Cerebellar nuclear complex (tissue), 1 donor: ENCODE measurements at places on chromosomes 2 and 18.
A peak's percentile ranks its signal among the peaks of the same experiment; 100 is the strongest.

DNA sequence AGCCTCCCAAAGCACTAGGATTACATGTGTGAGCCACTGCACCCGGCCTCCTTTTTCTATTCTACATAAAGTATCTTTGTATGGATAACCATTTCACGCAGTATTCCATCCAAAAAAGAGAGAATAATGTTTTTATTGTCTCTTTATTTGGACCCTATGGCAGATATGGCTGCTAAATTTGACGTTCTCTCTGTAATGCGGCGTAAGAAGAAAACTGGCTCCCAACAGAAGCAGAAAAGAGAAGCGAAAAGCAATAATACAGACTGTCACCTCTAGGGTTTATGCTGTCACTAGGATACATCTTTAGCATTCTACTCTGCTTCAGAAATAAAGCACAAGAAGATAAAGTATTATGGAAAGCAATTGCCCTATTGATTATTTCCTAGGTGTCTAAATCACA, 55.9 kb downstream of the FN1 start:
- DNase-seq: no peak

GRCh38 chr18:67771271-67771670, 254.8 kb upstream of the DSEL start:
- no peak for DNase-seq

- no peak for DNase-seq
Observed at GRCh38 chr2:207219676-207220501, 54.1 kb upstream of the KLF7 start.

- DNase-seq: no peak
Observed at GRCh38 chr2:220310451-220310861, 683.0 kb downstream of the SLC4A3 start.

GRCh38 chr2:90207454-90208058, 1516.1 kb downstream of the RPIA start:
- no peak for DNase-seq

DNA sequence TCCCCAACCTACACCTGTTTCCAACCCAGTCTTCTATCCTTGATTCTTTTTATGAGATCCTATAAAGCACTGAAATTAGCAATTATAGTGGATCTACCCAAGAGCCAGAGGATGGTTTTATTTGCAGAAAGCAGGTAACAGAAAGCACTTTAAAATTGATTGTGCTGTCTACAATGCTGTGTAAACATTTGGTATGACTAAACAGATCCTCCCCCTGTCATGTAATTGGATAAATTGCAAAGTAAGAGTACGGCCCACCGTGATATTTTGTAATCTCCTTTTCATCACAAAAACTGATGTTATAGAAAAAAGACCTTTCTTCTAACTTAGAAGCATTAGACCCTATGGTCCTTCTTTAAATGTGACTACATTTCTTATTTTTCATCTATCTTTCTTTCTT, 11.3 kb upstream of the PPP3R1 start:
- no peak for DNase-seq

GRCh38 chr2:207285473-207285815, 119.7 kb upstream of the KLF7 start:
- no peak for DNase-seq

DNA sequence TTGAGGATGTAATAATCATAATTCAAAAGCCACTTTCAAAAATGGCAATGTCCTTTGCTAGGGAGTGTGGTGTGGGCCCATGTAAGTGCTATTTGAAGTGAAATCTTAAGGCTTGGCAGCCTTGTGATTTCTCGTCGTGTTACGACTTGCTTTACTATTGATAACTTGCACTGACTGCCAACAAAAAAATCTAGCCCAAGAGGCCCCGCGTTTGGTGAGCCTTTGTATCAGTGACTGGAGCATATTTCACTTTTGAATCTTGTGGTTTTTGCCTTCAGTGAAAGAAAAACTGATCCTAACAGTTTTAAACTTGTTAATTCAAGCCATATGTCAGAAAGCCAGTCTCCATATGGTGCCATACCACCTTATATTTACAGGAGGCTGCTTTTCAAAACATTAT, 248.0 kb downstream of the TMEM182 start:
- DNase-seq: no peak

DNA sequence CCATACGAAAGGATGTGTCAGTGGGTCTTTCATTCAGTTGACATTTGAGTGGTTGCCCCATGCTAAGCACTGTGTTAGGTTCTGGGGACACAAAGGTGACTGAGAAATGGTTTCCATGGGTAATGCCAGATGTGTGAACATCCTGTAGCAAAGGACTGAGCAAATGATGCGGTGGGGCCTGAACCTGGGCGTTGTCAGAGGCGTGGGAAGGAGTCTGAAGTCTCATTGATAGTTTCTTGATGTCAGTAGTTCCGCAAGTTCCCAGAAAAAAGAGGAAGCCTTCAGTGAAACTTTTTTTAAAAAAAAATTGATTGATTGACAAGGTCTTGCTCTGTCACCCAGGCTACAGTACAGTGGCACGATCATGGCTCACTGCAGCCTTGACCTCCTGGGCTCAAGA, 56.9 kb downstream of the LIMS1 start:
- no peak for DNase-seq

GRCh38 chr2:31297751-31298150, 63.8 kb downstream of the EHD3 start:
- no peak for DNase-seq

GRCh38 chr2:134276381-134277172, 22.7 kb downstream of the MGAT5 start:
- DNase-seq: no peak

DNA sequence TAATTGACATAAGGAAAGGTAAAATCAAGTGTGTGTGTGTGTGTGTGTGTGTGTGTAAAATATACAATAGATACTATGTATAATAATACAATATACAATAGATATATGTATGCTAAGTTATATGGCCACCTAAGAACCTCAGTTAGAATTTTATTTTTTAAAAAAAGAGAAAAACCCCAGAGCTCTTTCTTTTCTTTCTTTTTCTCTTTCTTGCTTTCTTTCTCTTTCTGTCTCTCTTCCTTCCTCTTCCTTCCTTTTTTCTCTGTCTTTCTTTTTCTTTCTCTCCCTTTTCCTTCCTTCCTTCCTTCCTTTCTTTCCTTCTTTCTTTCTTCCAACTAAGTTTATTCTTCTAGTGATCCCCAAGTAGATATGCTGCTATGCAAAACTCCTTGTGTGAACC, 64.6 kb upstream of the FN1 start:
- no peak for DNase-seq

- DNase-seq: no peak
Observed at GRCh38 chr2:231920366-231920765, 5.8 kb downstream of the NPPC start.

- DNase-seq: no peak
Observed at GRCh38 chr2:71609958-71610357, 156.6 kb downstream of the DYSF start.

DNA sequence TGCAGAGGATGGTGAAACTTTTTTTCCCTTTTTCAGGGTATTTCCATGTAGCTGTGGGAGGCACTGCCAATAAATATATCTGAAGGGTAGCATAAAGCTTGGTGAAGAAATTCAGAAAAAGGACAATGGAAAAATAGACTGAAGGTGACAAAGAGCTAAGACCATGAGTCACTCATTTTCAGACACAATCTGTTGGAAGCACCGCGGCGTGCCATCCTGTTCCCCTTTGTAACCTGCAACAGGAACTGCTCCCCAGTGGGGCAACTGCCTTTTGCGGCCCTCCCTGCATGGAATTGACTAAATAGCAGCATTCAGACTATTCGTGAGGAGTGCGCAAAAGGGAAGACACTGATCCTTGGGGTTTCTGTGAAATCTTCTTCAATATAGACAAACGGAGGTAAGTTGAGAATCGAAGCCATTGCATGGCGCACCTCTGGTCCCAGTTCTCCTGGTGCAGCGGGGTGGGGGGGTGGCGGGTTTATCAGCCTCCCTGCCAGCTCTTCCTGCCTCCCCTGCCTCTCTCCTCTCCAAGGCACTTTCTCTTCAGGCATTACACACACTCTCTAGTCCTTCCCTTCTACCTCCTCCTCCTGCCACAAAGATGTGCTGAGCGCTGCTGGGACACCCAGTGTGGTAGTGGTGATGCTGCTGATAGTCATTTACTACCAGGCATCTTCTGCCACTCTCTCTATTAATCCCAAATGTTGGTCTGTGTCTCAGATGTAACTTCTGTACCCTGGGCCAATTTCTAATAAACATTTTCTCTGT, 126.2 kb upstream of the TMEM200C start:
- DNase-seq: no peak

GRCh38 chr18:23069481-23069880, 65.8 kb upstream of the CABLES1 start:
- DNase-seq: no peak

- no peak for DNase-seq
Observed at GRCh38 chr2:96699021-96699420, 40.8 kb downstream of the LMAN2L start.

DNA sequence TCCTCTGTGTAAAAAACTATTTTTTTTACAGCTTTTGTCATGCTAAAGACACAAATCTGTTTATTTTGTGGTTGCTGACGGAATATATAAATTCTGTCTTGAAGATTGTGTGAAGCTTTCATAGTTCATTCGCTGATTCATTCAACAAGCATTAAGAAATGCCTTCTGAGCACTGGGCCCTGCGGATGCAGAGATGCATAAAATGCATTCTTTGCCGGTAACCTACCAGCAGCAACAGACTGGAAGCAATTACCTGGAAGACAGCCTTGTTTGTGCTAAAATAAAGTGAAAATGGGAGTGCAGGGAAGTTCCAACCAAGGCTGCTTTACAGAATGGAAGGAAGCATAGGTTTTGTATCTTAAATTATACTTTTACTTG, 119.7 kb downstream of the PMAIP1 start:
- DNase-seq: no peak

DNA sequence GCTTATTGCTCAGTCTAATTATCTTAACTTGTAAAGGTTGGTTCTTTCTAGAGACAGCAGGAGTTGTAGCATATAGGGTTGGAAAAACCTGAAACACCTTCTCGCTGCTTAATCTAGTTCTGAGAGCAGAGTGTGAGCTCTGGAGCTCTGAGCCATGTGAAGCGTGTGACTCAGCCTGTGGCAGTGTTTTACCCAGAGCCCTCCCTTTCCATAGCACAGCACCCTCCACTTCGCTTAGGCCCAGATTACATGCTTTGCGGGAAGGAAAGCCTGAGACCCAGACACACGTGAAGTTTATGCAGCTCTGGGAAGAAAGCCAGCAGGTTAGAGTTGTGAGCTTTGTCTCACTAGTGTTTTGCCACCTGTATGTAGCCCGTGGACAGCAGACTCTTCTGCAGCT, 74.5 kb downstream of the INPP4A start:
- no peak for DNase-seq

DNA sequence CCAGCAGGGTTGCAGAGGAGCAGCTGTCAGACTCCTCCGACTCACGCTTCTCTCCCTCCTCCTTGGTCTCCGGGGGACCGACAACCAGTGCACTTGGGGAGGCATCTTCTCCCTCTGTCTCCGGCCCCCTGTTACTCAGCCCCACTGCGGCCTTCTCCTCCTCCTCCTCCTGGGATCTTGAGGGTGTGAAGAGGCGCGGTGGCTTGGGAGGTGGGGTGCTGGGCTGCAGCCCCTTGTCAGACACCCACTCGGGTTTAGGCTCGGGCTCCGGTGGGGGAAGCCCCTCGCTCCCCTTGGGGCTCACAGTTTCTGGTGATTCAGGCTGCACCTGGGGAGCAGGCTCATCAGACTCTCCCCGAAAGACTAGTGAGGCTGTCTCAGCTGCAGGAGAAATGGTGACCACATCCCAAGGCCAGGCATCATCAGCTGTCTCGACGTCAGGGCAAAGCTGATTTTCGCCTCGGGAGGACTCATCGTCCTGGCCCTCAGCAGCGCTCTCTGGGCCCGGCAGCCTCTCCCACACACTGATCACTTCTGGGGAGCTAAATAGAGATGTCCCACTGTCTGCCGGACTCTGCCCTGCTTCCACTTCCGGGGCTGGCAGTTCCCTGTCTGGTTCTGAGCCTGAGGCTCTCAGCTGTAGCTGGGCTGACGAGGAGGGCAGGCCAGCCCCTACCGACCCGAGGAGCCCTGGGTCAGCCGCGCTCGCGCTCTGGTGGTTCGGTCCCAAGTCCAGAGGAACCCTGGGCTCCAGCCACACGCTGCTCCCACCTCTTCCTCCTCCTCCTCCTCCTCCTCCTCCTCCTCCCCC, 9.0 kb upstream of the SFXN5 start:
- no peak for DNase-seq

GRCh38 chr2:236731767-236732580, 162.3 kb downstream of the ACKR3 start:
- peak; percentile 46 for DNase-seq

- no peak for DNase-seq
Observed at GRCh38 chr2:65075176-65075575, 19.0 kb downstream of the CEP68 start.

- DNase-seq: no peak
Observed at GRCh38 chr2:98034745-98035144, 39.0 kb upstream of the TMEM131 start.

- DNase-seq: no peak
Observed at GRCh38 chr2:116706396-116706795, 1108.1 kb upstream of the DDX18 start.

- no peak for DNase-seq
Observed at GRCh38 chr2:222707102-222707688, 35.7 kb downstream of the MOGAT1 start.

DNA sequence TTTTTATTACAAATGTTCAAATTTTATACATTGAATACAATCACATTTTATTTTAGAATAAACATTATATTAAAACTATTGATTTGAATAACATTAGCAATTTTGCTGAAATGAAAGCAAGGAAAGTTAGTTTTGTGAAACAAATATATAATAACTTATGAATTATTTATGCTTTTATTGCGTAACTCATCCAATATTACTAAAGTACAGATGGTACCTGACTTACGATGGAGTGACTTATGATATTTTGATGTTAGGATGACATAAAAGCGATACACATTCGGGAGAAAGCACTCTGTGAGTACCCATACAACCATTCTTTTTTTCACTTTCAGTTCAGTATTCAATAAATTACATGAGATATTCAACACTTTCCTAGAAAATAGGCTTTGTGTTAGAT, 26.5 kb downstream of the GPR39 start:
- DNase-seq: no peak

GRCh38 chr18:35141567-35142274, 99.1 kb upstream of the ZNF397 start:
- DNase-seq: no peak

DNA sequence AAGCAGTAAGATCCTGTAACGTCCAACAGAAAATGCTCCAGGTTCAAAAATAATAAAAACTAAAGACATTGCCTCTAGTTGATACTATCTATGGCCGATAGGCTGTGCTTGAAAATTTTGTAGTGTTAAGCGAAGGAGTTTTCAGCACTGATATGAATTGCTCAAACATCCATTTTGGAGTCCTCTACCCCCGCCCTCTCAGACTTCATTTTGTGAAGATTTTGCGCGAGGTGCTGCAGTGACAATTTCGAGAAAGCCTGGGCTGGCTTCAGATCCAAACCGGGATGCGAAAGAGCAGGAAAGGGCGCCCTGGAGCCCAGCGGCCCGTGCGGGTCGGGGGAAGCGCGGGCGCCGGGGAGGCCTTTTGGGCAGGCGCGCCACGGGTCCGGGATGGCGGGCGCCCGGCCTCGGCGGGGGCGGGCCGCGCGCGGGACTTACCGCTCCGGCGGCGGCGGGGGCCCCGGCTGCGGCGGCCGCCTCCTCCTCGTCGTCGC, 1.8 kb downstream of the SP3 start:
- DNase-seq: no peak
